Muscle of leg (tissue), 16 donors: ENCODE measurements at places on chromosomes 11 and 22. TPM values are rescaled to one million over a fixed set of nuclear protein-coding genes. Genes with fewer than 3 reads are reported as not detected.

The OR4C6 gene
- total RNA-seq: not detected

The SLC5A4 gene
- total RNA-seq: 0.49 TPM

The VPREB3 gene
- total RNA-seq: 0.40 TPM

The PAFAH1B2 gene
- 59.8 TPM for total RNA-seq

The OR52A1 gene
- not detected for total RNA-seq

The ADM2 gene
- total RNA-seq: 0.40 TPM
